ENCODE measurements at places on chromosomes 6 and 20.

GRCh38 chr6:115067690-115068447, 725.0 kb upstream of the HS3ST5 start:
- peaks cover 5% of the 10 kb centered on the region for H3K36me3 ChIP-seq
- H3K27ac ChIP-seq, result peak overlapping the region; percentile 83
- H3K4me3 ChIP-seq, result no peak overlapping the region
- no peak for DNase-seq
- H3K27me3 ChIP-seq, result no peaks in the 10 kb centered on the region

DNA sequence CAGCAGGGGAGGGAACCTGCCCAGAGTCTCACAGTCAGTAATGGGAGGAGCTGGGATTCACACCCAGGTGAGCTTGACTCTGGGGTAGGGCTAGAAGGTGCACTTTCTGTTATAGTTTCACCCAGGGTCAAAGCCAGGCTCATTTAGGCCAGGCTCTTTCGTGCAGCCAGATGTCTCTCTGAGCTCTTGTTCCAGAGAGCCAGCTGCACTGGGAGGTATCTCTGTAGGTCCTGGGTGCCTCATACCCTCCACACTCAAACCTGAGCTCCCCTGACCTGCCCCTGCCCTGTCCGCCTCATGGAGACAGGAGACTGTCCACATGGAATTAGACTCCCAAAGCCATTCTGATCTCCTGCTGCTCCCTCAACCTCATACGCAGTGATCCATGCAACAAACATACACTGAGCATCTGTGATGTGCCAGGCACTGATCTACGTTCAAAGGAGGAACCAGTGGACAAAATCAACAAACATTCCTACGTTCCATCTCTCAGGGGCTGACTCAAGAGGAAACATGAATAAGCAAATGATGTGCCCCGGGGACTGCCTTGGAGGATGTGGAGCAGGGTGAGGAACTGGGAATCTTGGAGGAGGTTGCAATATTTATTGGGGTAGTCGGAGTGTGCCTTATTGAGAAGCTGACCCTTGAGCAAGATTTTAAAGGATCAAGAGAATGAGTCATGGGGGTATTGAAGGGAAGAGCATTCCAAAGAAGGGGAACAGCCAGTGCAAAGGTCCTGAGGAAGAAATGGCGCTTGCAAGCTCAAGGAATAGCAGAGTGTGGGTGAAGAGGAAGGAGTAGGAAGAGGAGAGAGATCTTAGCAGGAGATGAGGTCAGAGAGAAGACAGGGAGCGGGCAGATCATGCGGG, 71.3 kb upstream of the TOX2 start:
- H3K36me3 ChIP-seq, result no peaks in the 10 kb centered on the region
- H3K27me3 ChIP-seq, result peaks cover 15% of the 10 kb centered on the region
- no peak overlapping the region for H3K4me3 ChIP-seq
- no peaks in the 10 kb centered on the region for H3K4me1 ChIP-seq
- no peak overlapping the region for H3K27ac ChIP-seq

GRCh38 chr6:163501026-163501425, 86.5 kb downstream of the QKI start:
- peaks cover 34% of the 10 kb centered on the region for H3K36me3 ChIP-seq
- no peak overlapping the region for H3K27ac ChIP-seq

- H3K27me3 ChIP-seq, result peaks cover 92% of the 10 kb centered on the region
- no peak overlapping the region for H3K4me3 ChIP-seq
- H3K27ac ChIP-seq, result peak overlapping the region; percentile 71
- H3K36me3 ChIP-seq, result no peaks in the 10 kb centered on the region
Observed at GRCh38 chr6:6005051-6006005, 1.4 kb downstream of the NRN1 start.

GRCh38 chr6:146870760-146871159, 272.0 kb downstream of the ADGB start:
- no peaks in the 10 kb centered on the region for H3K36me3 ChIP-seq
- peaks cover 18% of the 10 kb centered on the region for H3K4me1 ChIP-seq
- H3K27me3 ChIP-seq, result no peaks in the 10 kb centered on the region
- no peak overlapping the region for H3K4me3 ChIP-seq
- no peak for DNase-seq

- no peaks in the 10 kb centered on the region for H3K27me3 ChIP-seq
- H3K27ac ChIP-seq, result no peak overlapping the region
- H3K36me3 ChIP-seq, result no peaks in the 10 kb centered on the region
- no peak for DNase-seq
- H3K4me3 ChIP-seq, result no peak overlapping the region
Observed at GRCh38 chr20:47117773-47118172, 223.1 kb downstream of the EYA2 start.

GRCh38 chr6:104404377-104404776, 455.3 kb downstream of the HACE1 start:
- DNase-seq, result no peak
- H3K4me1 ChIP-seq, result peaks cover 10% of the 10 kb centered on the region
- no peak overlapping the region for H3K4me3 ChIP-seq
- H3K27ac ChIP-seq, result no peak overlapping the region

GRCh38 chr6:25388776-25389175, 109.6 kb downstream of the CARMIL1 start:
- H3K36me3 ChIP-seq, result no peaks in the 10 kb centered on the region
- H3K27me3 ChIP-seq, result no peaks in the 10 kb centered on the region
- peaks cover 10% of the 10 kb centered on the region for H3K4me1 ChIP-seq
- no peak overlapping the region for H3K4me3 ChIP-seq
- DNase-seq, result no peak
- no peak overlapping the region for H3K27ac ChIP-seq

GRCh38 chr6:154487367-154488247, 22.9 kb downstream of the CNKSR3 start:
- H3K4me1 ChIP-seq, result peaks cover 5% of the 10 kb centered on the region
- no peaks in the 10 kb centered on the region for H3K27me3 ChIP-seq
- peaks cover 3% of the 10 kb centered on the region for H3K36me3 ChIP-seq
- no peak overlapping the region for H3K4me3 ChIP-seq

- H3K36me3 ChIP-seq, result no peaks in the 10 kb centered on the region
- peaks cover 6% of the 10 kb centered on the region for H3K4me1 ChIP-seq
- DNase-seq, result no peak
- H3K27ac ChIP-seq, result no peak overlapping the region
Observed at GRCh38 chr6:103798166-103798565, 1061.6 kb downstream of the HACE1 start.

DNA sequence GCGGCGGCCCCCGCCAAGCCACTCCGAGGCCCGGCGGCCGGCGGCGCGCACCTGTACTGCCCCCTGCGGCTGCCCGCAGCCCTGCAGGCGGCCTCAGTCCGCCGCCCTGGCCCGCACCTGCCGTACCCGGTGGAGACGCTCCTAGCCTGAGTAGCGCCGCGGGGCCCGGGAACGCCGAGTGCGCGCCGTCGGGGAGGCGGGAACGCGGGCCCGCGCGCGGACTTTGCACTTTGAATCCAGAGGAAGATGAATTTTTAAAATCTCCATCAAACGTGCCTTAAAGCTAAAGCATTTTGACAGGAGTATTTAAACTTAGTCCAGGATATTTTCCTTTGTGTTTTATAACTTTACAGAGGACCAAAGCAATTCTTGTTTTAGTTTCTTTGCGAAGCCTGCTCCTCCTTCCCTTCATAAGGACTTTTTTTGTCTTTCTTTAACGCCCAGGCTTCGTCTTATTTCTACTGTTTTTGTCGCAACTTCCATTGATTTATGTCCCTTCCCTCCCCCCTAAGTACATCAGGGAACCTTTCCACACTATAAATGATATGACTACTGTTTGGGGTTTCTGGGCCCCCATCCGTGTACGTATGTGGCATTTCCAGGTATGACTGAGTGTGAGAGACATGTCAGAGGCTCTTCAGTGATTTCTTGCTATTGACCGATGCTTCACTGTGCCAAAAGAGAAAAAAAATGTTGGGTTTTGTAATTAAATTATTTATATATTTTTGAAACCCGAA, 2.0 kb downstream of the FOXQ1 start:
- peak; percentile 57 for DNase-seq
- peak overlapping the region; percentile 79 for H3K27ac ChIP-seq
- peaks cover 16% of the 10 kb centered on the region for H3K4me1 ChIP-seq
- H3K4me3 ChIP-seq, result peak overlapping the region; percentile 62
- peaks cover 63% of the 10 kb centered on the region for H3K27me3 ChIP-seq
- peaks cover 3% of the 10 kb centered on the region for H3K36me3 ChIP-seq

GRCh38 chr20:48769069-48769983, 58.5 kb downstream of the PREX1 start:
- no peaks in the 10 kb centered on the region for H3K4me1 ChIP-seq
- no peak for DNase-seq
- H3K4me3 ChIP-seq, result no peak overlapping the region
- H3K27me3 ChIP-seq, result peaks cover 4% of the 10 kb centered on the region
- H3K36me3 ChIP-seq, result no peaks in the 10 kb centered on the region

- no peaks in the 10 kb centered on the region for H3K27me3 ChIP-seq
- H3K27ac ChIP-seq, result no peak overlapping the region
- H3K4me1 ChIP-seq, result peaks cover 2% of the 10 kb centered on the region
- DNase-seq, result no peak
- no peak overlapping the region for H3K4me3 ChIP-seq
- H3K36me3 ChIP-seq, result no peaks in the 10 kb centered on the region
Observed at GRCh38 chr6:42403421-42403820, 48.3 kb downstream of the TRERF1 start.

- H3K27ac ChIP-seq, result peak overlapping the region; percentile 70
- no peaks in the 10 kb centered on the region for H3K27me3 ChIP-seq
- DNase-seq, result no peak
- H3K4me3 ChIP-seq, result no peak overlapping the region
- H3K4me1 ChIP-seq, result peaks cover 11% of the 10 kb centered on the region
Observed at GRCh38 chr6:17311595-17312311, 30.6 kb downstream of the RBM24 start.

DNA sequence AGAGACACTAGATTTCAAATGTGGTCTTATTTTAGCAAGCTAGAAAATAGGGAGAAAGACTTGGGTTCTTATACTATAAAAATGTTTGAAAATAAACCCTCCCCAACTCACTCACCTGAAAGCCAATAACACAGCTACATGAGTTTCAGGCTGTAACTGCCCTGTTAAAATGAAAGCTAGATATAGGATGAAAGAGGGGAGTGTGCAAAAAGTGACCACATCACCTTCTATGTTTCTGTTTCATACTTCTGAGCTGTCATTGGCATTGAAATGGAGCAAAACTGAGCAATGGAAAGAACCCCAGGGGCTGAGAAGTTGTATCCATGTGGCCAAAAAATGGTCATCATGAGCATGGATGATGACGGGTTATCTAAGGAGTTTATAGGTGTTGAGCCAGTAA, 148.1 kb upstream of the TENT5A start:
- DNase-seq, result no peak
- H3K27me3 ChIP-seq, result no peaks in the 10 kb centered on the region
- H3K4me1 ChIP-seq, result peaks cover 2% of the 10 kb centered on the region
- no peak overlapping the region for H3K4me3 ChIP-seq

GRCh38 chr20:54364919-54365318, 110.5 kb upstream of the DOK5 start:
- no peak overlapping the region for H3K27ac ChIP-seq
- H3K4me1 ChIP-seq, result peaks cover 5% of the 10 kb centered on the region
- DNase-seq, result no peak
- no peak overlapping the region for H3K4me3 ChIP-seq

- no peak overlapping the region for H3K27ac ChIP-seq
- H3K4me3 ChIP-seq, result no peak overlapping the region
- DNase-seq, result no peak
- H3K27me3 ChIP-seq, result peaks cover 5% of the 10 kb centered on the region
- H3K36me3 ChIP-seq, result no peaks in the 10 kb centered on the region
- H3K4me1 ChIP-seq, result no peaks in the 10 kb centered on the region
Observed at GRCh38 chr6:73455865-73456629, 4.0 kb upstream of the CGAS start.

DNA sequence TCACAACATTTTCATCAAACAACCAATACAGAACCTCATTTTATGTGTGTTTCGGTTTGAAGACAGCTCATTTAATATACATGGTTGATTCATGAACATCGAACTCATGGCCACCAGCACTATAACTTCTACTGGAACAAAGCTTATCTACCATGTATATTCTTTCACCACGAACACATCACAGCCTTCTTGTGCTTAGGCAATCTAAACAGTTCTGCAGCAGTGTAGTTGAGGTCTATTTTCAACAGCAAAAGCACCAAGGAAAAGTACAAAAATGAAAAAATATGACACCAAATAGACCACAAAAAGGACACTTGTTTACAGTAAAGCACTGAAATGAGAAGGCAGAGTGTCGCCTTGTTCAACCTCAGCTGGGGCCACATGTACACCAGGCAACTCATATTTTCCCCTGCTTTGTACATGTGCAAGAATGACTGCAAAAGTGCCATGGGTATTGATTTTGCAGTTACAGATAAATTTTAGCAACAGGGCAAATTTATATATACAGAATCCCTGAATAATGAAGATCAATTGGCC, 25.8 kb upstream of the KCNK5 start:
- no peak overlapping the region for H3K4me3 ChIP-seq
- no peak overlapping the region for H3K27ac ChIP-seq
- H3K27me3 ChIP-seq, result peaks cover 11% of the 10 kb centered on the region
- no peak for DNase-seq
- no peaks in the 10 kb centered on the region for H3K36me3 ChIP-seq

DNA sequence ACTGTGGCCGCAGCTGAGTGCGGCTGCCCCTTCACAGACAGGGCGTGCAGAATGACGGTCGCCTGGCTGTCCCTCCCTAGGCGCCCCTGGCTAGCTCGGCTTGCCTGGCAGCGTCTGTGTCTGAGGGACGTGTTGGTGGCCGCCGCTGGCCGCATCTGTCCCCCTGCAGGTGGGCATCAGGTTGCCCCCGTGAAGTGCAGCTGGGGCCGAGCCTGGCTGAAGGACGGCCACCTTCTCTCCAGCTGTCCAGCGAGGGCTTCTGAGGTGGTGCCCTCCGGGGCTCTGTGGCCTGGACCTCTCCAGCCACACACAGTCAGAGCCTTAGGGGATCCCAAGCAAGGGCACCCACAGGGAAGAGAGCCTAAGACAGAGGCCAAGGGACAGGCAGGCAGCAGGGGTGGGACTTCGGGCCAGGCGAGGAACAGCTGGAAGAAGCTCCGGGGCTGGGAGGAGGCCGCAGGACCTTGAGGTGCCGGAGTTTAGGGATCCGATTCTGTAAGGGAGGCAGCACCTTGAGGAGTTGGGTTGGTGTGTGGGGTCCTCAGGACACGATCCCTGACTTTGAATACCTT, 89.0 kb upstream of the EPB41L1 start:
- H3K4me1 ChIP-seq, result peaks cover 7% of the 10 kb centered on the region
- no peaks in the 10 kb centered on the region for H3K27me3 ChIP-seq
- H3K4me3 ChIP-seq, result peak overlapping the region; percentile 74
- peak; percentile 19 for DNase-seq
- H3K27ac ChIP-seq, result peak overlapping the region; percentile 84

- H3K4me1 ChIP-seq, result no peaks in the 10 kb centered on the region
- H3K4me3 ChIP-seq, result no peak overlapping the region
- DNase-seq, result no peak
- no peaks in the 10 kb centered on the region for H3K27me3 ChIP-seq
- peaks cover 3% of the 10 kb centered on the region for H3K36me3 ChIP-seq
- H3K27ac ChIP-seq, result no peak overlapping the region
Observed at GRCh38 chr20:4781637-4782377, 60.1 kb downstream of the PRND start.

DNA sequence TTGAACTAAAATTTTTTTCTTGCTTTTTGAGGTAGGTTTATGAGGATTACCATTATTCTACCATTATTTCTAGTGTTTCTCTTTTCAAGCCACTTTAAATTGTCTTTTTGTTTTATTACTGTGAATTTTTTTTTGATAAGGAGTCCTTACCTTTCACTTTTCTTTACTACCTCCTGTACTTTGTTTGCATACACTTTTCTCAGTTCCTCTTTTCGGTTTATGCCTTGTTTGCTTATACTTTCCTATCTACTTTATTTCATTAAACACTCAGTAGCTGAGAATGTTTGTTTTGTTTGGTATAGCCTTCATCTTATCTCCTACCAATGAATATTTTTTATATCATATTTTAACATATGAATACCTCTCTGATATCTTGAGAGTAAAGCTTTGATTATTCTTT, 147.9 kb downstream of the TFAP2B start:
- H3K4me1 ChIP-seq, result no peaks in the 10 kb centered on the region
- H3K4me3 ChIP-seq, result no peak overlapping the region
- H3K27me3 ChIP-seq, result peaks cover 8% of the 10 kb centered on the region
- no peak for DNase-seq
- no peak overlapping the region for H3K27ac ChIP-seq
